ENCODE measurements at places on chromosomes 1 and 21.

DNA sequence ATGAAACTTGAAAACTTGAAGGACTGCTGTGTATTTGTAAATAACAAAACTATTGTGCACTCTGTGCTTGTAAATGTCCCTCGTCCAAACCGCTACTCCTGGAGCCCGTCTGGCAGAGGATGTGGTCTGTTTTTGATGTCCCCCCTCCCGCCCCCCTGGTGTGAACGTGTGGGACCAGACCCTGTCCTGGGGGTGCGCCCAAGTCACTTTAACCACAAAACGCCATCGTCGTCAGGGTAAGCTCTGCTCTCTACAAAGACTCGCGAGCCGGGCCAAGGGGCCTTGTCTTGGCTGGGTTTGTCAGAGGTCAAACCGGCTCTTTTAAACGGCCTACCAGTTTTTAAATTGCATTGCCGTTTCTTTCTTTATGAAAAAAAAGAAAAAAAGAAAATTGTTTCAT, 87.4 kb upstream of the TMEM51 start:
- no peak for DNase-seq

DNA sequence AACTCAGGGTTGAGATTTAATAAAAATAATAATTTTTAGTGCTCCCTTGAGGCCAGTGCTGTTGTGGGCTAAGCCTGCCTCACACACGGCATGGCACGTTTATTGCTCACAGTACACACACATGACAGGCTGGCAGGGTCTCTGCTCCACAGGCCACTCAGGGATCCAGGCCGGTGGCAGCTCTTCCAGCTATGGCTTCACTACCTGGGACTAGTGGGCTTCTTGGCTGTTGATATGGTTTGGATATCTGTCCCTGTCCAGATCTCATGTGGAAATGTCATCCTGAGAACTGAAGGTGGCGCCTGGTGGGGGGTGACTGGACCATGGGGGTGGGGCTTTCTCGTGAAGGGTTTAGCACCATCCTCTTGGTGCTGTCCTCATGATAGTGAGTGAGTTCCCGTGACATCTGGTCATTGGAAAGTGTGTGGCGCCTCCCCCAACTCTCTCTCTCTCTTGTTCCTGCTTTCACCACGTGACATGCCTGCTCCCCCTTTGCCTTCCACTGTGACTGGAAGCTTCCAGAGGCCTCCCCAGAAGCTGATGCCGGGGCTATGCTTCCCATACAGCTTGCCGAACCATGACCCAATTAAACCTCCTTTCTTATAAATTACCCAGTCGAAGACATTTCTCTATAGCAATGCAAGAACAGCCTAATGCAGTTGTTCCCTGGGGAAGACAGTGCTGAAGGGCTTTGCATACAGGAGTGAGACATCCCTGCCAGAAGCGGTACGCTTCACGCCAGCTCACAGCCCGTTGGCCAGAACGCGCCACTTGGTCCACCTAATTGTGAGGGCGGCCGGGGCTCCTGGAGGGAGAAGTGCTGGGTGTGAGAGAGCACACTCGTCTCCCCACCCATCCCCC, 226.9 kb upstream of the C1orf174 start:
- DNase-seq: no peak

- no peak for DNase-seq
Observed at GRCh38 chr21:40176724-40177123, 309.5 kb downstream of the PCP4 start.

- no peak for DNase-seq
Observed at GRCh38 chr1:183242556-183242955, 56.5 kb downstream of the LAMC2 start.

- no peak for DNase-seq
Observed at GRCh38 chr1:23174426-23175110, 5.9 kb upstream of the LUZP1 start.

DNA sequence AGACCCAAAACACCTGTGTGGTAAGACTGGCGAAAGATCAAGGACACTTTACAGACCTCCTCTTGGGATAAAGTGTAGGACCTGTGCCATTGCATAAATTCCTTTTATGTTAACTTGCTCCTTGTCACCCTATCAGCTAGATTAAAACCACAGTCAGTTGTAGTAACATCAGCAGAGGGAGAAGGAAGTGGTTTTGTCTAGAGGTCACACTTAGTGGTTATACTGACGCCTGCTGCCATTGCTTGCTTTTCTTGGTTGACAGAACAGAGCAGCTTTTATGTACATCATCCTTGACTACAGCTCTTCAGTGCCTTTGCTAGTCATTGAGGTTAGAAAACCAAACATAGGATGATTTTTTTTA, 101.4 kb downstream of the PBX1 start:
- peak; percentile 13 for DNase-seq

DNA sequence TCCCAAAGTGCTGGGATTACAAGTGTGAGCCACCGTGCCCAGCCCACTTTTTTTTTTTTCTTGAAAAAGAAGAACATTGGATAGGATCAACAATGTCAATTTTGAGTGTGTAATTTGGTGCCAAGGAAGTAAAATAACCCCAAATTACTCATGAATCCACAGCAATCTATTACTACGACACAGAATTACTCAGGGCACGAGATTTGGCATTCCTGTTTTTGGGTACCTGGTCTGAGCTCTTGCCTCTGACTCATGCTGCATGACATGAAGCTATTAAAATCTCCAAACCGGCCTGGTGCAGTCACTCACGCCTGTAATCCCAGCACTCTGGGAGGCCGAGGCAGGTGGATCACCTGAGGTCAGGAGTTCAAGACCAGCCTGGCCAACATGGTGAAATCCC, 10.4 kb downstream of the RNF19B start:
- DNase-seq: no peak

DNA sequence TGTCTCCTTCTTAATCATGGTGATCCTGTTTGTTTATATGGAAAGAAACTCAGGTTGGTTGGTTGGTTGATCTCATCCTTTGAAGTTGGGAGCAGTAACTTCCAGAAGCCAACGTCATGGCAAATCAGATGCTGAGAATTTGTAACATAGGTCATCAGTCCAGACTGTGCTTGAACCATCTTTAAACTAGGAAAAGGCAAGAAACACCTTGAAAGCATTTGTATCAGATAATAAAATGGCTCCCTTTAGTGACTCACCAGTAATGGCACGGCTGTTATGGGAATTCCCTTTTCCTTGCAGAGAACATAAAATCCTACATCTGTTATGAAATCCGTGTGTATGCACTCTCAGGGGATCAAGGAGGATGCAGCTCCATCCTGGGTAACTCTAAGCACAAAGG, 58.1 kb downstream of the SERBP1 start:
- no peak for DNase-seq

DNA sequence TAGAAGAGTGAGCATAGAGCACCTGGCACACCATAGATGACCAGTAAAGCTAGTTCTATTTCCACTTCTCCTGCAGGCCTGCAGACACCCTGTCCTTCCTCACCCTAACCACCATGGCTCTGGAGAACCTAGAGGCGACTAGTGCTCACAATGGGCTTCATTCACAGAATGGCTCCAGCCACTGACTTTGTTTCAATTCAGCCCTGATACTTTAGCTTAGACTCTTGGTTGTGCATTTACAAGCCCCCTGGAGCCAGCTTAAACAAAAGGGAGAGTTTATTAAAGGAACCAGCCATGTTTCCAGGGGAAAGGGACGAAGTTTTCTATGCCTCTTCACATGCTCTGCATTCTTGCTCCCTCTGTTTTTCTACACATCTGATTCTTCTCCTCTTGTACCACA, 123.7 kb downstream of the NAV1 start:
- DNase-seq: no peak

DNA sequence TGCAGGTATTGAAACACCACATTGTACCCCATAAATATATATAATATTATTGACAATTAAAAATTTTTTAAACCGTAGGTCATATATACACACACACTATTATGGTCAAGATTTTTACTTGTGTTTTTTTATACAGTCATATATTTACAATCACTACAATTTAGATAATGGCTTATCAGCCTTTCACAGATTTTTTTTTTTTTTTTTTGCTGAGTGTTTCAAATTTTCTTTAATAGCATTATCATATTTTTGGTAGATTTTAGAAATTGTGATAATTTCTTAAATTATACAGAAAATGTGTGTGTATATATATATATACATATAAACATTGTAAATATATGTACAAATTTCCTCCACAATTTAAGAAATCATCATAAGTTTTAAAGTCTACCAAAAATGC, 68.6 kb upstream of the RGS2 start:
- DNase-seq: no peak

DNA sequence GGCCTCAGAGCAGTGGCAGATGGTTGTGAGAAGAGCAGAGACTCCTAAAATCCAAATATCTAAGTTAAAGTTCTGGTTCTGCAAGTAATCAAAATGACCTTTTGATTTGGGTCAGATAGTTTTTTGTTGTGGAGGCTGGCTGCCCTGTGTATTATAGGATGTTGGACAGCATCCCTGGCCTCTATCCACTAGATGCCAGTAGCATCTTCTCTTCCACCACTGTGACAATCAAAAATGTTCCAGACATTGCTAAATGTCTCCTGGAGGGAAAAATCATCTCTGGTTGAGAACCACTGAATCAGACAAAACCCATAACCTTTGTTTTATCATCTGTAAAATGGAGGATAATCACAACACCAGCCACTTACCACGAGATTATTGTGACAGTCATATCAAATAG, 5.9 kb upstream of the DPT start:
- no peak for DNase-seq

- DNase-seq: no peak
Observed at GRCh38 chr1:160437432-160438316, 37.3 kb downstream of the VANGL2 start.

DNA sequence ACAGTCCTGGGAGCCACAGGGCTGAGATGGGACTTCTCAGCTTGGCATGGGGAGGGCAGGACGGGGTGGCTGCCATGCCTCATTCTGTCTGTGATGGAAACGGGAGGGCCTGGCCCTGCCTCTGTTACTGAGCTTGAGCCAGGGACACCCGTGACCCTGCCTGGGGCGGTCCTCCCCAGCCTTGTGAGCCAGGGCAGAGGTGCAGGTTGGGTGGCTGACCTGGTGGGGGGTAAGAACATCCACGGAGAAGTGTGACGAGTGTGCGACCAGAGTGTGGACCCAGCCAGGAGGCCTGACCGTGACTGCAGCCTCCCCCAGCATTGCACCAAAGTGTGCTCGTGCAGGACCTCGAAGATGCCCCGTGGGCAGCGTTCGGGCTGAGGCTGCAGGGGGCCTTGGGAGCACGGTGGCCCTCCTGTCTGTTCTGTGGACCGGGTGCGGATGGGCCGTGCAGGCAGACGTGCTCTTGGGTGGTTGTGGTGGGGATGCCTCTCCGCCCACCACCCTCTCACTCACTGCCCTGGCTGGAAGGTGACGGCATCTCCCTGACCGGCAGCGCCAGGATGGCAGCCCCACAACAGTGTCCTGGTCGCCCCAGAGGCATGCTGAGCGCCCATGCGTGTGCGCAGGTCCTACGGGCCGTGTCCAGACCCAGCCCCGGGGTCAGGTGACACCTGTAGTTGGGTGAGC, 45.4 kb downstream of the SKI start:
- no peak for DNase-seq

DNA sequence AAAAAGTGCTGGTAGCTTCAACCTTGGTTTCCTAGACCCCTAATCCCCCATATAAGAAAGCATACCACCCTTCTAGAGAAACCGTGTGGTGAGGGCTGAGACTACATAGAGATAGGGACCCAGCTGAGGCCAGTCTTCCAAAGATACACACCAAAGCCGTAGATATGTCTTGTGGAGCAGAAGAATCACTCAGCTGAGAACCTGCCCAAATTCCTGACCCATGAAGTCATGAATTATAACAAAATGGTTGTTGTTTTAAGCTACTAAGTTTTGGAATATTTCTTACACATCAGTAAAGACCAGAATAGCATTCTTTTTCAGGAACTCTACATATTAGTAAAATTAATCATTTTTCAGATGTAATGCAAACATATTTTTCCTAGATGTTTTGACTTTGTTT, 3.3 kb upstream of the SNRPE start:
- peak; percentile 96 for DNase-seq

DNA sequence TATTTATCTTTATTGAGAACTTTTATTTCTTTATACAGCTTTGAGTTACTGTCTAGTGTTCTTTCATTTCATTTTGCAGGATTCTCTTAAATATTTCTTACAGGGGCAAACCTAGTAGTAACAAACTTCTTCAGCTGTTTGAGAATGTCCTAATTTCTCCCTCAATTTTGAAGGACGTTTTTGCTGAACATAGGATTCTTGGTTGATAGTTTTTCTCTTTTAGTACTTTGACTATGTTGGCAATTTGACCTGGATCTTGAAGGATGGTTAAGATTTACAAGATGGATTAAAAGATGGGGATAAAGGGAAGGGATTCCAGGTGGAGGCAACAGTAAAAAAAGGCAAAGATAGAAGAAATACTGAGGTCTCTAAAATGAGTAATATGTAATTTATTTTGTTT, 38.9 kb downstream of the XPR1 start:
- DNase-seq: no peak

GRCh38 chr1:181141431-181141910, 53.0 kb downstream of the IER5 start:
- DNase-seq: peak; percentile 89

DNA sequence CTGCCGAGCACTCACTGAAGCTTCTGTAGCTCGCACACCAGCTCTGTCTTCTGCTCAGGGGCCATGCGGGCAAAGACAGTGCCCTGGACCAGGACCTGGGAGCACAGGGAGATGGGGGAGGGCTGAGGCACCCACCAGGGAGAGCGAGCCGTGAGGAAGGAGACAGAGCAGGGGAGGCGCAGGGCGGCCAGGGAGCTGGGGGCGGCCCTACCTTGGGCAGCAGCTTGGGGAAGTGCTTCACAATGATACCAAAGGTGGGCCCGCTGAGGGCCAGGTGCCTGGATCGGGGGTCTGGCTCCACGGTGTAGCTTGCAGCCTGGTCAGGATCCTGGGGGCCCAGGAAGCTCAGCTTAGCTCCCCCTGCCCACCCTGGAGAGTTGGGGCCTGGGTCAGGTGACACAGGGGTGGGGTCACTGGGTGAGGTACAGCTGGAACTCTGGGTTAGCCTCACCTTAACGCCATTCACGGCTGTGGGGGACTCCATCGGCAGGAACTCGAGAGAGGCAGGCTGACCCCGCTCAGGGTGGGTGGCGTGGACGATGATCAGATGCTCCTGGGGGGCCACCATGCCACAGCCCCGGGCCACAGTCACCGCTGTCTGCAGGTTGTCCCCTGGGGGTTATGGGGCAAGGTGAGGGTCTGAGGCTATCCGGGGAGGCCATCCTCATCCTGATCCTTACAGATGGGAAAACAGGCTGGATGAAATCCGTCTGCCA, 9.4 kb upstream of the MFAP2 start:
- DNase-seq: no peak

- DNase-seq: no peak
Observed at GRCh38 chr1:116258668-116259419, 114.2 kb upstream of the ATP1A1 start.

GRCh38 chr1:44849575-44850132, 6.6 kb upstream of the PTCH2 start:
- no peak for DNase-seq

GRCh38 chr21:37041706-37042271, 31.1 kb downstream of the PIGP start:
- no peak for DNase-seq

All from fibroblast of skin of back (primary cell).